ENCODE measurements at places on chromosomes 16 and 17.

DNA sequence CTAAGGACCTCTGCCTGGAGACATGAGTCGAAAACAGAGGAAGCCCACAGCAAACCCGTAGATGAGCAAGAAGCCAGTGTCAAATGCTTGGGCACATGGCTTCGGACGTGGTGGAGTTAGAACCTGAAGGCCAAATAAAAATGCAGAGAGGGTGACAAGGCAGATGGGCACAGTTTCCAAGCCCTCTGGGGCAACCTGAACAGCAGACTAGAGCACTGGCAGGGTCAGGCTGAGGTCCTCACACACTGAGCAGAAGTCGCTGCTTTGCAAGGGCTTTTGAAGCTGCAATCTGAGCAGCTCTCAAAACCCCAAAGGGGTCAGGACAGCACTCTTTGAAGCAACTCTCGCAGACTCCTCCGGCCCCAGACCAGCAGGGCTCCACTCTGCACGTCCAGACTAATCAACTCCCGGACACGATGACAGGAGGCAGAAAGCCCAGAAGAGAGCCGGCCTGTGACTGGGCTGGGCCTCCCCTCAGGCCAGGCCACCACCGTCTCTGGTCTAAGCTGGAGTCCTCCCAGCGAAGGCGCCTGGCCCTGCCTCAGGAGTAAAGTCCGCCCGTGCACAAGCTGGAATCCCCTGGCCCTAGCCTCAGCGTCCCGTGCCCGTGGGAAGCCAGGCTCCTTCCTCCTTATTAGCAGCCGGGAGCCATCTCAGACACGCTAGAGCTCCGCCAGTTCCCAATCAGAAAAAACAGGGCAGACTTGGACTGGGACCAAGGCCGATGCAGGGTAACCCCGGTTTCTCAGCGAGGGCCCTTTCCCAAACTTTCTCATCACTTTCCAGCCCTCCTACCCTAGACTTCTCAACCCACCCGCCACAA, 924 bp downstream of the SMARCD2 start:
- DNase-seq = no peak

GRCh38 chr17:42252597-42253550, 23.3 kb downstream of the STAT5B start:
- DNase-seq = no peak

GRCh38 chr17:30450125-30451027, 26.8 kb upstream of the GOSR1 start:
- no peak for DNase-seq

DNA sequence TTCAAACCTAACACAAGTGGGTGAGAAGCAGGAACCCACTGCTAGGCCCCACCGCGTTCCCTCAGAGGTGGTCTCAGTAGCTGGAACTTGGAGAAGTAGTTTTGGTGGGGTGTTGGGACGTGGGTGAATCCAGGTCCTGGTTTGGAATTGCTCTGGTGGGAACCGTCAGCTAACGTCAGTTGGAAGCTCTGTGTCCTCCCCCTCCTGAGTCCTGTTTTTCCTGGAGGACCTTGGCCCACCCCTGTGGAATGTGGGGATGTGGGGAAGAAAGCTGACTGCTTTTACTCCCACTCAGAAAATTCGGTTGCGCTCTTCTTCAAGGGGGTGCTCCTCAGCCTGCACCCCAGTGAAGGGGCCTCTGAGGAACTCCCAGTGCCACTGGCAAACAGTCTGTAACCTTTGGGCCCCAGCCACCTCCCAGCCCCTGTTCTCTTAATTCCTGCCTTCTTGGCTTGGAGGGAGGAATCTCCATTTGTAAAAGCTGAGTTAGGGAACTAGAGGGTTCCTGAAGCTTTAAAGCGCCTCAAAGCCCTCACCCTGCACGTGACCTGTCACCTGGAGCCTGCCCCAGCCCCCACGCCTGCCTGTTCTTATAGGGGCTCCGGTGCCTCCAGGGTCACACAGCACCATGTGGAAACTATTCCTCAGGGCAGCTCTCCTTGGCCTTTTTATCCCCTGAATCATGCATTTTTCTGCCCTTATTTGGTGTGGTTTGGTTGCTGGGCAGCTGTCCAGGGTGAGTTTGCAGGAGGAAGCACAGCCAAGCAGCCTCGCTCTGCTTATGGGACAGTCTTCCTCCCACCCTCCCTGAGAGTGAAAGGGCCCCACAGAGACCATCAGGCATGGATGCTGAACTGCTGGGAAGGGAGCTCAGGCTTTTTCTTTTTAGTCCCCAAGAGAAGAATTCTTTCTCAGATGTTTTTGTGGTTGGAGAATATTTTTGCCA, 16.2 kb upstream of the NAGLU start:
- no peak for DNase-seq

DNA sequence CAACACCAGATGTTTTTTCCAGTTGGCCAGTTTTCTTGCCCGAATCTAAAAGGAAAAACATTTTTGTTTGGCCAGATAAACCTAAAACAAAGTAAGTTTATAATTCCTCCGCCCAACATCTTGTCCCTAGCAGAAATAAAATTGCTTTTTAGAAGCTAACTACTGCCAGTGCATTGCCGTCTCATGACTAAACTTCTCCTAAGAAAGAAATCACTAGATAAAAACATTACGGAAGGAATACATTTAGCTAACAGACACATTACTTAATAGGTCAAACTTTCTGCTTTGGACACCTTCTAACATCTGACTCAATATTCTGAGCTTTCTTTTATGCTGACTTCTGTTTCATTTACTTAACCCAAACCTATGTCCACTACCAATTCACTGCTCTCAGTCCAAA, 36.2 kb downstream of the FBXL20 start:
- no peak for DNase-seq

GRCh38 chr16:46808997-46809396, 22.0 kb downstream of the C16orf87 start:
- DNase-seq = no peak

DNA sequence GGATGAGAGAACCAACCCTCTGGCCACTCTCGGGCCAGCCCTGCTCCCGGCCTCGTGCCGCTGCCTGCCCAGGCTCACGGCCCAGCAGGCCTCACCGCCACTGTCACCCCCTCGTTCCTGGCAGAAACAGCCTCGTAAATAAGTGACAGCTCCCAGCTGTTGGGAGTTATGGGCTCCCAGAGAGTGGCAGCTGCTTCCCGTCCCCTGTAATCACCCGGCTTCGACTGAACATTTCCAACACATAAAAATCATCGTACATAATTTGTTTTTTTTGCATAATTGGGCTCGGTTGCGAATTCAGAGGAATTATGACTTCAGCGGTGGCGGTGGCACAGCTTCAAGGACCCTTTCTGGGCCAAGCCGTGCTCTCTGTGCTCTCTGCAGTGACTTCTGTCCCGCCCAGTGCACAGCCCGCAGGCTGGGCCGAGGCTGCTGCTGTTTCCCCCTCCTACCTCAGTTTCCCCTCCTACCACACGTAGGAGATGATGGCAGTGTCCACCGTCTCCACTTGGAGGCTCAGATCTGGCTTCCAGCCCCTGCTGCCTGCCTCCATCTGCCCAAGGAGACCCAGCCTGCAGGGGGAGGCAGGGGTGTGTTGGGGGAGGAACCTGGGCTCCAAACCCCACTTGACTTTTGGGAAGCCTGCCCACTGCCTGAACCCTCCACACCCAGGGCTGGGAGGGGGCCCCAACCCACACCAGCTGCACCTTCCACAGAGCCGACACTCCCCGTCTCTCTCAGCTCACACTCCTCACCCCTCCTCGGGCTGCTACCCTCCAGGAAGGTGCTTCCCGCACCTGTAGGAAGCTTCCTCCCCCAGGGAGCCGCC, 84.9 kb downstream of the RTN4RL1 start:
- DNase-seq = no peak

- no peak for DNase-seq
Observed at GRCh38 chr16:10961231-10961630, 16.9 kb downstream of the CLEC16A start.

DNA sequence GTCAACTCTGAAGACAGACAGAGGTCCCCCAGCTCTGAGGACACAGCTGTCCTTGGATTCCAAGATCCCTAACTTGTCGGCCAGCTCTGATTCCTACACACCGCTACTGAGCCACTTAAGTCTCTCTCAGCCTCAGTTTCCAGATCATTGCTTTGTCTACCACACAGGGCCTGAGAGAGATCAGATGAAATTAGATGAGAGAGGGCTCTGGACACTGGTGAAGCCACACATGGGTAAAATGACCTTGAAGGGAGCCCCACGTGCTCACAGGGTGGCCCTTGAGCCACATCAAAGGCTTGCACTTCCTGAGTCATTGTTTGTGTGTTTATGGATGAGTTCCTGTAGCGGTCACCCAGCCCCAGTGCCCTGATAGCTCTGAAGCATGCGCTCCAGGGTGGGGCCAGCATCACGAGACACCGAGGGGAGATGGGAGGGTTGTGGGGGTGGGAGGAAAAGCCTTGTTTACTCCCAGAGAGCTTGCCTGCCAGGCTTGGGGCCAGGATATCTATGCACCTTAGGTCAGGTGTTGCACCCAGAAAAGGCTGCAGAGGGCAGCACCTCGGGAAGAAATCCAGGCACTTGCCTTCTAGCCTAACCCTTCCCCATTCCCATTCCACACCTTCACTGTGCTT, 32.7 kb upstream of the SLC6A2 start:
- DNase-seq = no peak
